ELR (cell line): ENCODE measurements at places on chromosomes 11 and 22.

DNA sequence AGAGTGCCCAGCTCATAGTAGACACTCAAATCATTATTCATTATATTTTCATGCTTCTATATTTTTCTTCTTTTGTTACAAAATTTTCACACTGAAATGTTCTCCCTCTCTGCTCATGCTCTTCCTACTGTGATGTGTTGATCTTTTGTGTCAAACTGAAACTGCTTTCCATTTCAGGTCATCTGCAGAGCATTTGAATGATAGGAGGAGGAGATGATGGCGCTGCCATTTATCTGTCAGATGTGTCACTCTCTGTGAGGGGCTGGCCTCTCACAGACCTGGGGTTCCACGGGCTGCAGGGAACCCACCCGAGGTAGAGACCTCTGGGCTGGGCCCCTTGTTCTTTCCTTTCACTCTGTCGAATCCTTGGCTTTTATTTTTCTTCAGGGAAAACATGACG is 41.1 kb downstream of the OR10A6 start:
- DNase-seq: no peak

DNA sequence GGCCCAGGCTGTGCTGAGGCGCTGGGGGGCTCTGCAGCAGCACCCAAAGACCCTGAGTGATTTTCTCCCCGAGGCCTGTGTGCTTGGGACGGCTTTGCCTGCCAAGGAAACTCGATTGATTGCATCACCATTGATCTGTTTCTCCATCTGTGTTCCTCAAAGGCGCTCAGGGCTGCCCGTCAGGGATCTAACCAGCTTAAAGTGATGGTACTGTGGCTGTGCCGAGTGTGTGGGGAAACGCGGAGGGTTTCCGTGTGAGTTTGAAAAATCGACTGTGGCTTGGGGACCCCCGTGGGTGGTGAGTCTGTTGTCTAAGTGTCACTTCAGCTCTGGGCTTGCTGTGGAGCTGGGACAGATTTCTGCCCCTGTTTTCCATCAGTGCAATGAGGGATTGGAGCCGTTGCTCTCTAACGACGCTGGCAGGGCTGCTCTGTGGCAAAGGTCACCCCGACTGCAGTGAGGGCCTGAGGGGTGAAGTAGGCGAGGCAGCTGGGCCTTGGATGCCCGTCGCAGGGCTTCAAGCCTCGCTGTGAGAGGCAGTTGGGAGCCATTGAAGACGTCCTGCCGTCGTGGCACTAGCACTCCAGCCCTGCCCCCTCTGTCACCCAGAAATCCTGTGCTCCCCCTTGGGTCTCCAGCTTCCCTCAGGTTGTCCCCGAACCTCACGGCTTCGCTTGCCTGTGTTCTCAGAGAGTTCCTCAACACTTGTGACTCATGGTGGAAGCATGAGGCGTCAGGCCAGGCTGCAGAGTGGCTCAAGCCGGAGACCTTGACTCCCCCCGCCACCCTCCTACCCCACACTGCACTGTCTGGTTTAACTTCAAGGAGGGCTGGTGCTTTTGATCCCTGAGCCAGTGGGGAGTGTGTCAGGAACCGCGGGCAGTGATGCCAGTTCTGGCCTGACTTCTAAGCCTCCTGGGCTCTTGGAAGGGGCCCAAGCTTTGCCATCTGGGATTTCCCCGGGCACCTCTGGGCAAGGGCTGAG is 21.8 kb downstream of the CACNA1I start:
- DNase-seq: peak; percentile 87

- no peak for DNase-seq
These were observed 55.6 kb downstream of the MPPED1 start for GRCh38 chr22:43467216-43467940.

DNA sequence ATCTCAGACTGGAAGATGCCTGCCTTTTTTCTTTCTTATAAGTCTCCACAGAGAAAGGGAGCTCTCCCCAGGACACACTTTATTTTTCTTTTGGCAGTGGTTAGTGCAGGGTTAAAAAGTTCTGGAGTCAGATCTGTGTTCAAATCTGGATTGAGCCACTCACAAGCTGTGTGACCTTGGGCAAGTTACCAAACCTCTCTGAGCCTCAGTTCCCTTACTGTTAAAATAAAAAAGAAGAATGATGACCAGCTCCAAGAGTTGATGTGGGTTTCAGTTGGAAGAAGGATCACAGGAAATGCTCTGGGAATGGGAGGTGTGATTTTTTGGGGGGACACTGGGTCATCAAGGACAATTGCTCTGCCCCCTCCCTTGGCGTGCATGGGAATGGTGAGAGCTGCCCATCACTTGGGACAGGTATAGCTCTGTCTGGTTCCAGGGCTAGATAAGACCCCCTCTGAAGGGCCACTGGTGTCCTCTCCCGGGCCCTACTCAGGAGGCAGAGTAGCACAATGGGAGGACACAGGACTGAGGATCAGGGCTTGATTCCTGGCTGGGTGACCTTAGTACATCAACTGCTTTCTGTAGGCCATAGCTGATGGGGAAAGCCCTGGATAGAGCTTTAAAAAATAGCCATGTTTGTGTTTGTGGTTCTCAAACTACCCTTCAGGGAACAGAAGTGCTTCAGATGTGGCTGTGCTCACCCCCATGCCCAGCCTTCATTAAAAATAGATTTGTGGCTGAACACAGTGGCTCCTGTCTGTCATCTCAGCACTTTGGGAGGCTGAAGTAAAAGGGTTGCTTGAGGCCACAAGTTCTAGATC is 228.3 kb downstream of the MIAT start:
- no peak for DNase-seq

DNA sequence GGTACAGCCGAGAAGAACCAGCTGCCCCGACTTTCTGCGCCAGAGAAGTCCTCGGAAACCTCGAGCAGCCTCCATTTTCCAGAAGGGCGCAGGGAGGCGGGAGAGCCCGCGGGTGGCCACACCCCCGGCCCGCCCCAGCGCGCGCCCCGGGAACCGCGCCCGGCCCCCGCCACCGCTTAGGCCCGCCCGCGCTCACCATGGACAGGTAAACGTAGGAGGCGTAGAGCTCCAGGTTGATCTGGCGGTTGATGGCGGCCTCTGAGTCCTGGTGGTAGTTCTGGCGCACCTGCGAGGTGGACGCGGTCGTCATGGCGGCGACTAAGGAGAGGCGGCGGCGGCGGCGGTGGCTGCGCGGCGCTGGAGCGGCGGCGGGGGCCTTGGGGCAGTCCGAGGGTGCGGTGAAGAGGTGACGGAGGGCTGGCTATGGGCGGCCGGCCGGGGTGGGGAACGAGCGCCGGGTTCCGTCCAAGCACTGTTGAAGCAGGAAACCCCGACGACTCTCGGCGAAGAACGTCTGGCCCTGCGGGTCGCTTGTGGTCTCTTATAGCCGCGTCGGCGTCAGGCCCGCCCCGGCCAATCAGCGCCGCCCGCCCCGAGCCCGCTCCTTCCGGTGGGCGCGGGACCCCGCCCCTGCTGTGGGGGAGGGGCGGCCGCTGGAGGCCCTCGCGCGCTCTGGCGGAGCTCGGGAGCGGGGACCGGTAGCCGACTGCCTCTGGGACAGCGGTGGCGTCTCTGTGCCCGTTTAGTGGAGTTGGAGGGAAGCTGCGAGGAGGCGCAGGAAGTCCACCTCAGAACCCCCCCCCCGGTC is at the start of gene FTH1:
FTH1 (minus strand) TSS at position 519 of the 808 bp plus-strand sequence; CDS start at position 310, 209 bp downstream.
- DNase-seq: peak; percentile 88

DNA sequence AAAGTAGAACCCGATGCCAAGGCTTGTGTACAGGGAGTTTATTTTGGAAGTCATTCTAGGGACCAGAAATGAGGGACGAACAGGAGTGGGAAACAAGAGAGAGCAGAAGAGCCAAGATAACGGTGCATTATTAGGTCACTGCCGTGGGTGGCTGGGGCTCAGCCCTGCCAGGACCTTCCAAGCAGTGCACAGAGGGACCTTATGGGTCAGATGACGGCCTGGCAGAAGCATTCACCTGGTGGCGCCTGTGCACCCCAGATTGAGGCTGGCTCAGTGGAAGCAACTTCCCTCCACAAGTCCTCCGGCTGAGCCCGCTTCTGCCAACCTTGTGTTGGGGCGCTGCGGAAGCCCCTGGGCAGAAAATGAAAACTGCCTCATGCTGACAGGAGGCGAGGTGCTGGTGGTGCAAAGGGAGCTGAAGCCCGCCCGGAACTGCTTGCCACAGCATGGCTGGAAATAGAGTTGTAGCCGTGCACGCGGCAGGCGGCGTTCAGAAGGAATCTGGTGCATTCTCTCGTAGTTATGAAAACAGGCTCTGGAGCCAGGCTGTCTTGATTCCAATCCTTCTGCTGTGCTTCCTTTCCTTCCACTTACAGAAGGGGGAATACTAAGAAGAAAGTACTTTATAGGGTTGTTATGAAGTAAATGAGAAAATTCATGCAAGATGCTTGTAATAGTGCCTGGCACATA is 22.2 kb upstream of the TP53I11 start:
- DNase-seq: no peak

- DNase-seq: no peak
These were observed 80.6 kb downstream of the BCR start for GRCh38 chr22:23260645-23261581.

- DNase-seq: no peak
These were observed 6.4 kb downstream of the CABP2 start for GRCh38 chr11:67516806-67517205.

DNA sequence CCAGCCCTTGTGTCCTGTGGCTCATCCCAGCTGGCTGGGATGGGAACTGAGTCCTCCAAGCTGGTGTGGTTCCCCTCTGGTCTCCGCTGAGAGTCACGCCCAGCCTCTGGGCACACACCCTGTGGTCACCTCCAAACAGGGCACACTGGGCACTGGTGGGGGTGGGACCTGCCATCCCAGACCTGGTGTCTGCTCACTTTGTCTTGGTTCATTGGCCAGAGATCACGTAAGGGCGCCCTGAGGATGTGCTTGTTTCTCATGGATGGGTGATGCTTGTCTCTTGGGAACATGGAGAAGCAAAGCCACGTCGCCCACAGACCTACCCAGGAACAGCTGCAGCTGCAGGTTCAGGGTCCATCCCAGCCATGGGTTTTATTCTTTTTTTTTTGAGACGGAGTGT is 43.1 kb downstream of the LRP5 start:
- no peak for DNase-seq

DNA sequence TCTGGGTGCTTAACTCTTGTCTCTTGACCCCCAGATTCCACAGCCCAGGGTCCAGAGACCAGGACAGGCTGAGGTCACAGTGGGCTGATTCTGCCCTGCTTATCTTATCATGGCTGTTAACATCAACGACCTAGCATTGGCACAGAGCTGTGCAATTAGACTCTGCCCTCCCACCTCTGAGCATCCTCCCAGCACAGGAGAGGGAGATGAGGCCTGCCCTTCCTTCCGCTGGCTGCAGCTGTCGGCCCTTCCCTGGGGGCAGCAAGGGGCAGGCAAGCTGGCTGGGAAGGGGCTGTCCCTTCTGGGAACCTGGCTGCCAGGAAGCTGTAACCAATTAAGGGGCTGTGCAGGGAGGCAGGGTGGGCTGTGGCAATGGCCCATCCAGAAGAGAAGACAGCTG is 22.5 kb downstream of the LRRC10B start:
- DNase-seq: no peak

DNA sequence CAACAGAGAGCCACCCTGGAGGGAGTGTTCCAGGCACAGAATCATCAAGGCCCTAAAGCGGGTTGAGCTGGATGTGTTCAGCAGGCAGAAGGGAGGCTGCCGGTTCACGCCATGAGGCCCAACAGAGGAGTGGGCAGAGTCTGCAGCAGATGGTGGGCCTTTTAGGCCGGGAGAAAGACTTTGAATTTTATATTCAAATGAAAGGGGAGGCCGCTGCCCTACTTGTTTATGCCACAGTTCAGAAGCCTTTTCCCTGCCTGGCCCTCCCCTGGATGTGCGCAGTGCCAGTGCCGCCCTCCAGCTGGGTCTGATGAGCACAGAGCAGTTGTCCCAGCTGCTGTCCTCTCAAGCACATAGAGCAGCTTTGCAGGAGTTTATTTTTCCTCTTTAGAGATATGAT is 46.9 kb upstream of the TTC12 start:
- DNase-seq: no peak

- DNase-seq: no peak
These were observed 71.8 kb downstream of the CTTN start for GRCh38 chr11:70470127-70470526.

DNA sequence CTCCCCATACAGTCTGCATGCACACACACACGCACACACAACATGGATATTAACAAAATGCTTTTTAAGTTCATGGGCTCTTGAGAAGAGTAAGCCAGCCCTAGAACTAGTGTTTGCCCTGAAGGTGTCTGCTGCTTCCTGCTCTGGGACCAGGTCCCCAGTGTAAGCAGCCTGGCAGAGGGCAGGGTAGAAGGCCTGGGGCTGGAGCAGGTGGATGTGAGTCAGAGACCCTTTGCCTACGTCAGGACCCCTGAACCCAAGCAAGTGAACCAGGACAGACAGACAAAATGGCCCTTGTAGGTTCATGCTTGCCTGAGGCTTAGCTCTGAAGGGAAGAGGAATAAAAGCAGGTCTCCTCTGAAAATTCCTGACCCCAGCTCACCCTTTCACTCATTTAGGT is 357.9 kb downstream of the TBC1D22A start:
- no peak for DNase-seq

GRCh38 chr11:24233041-24233440 is 263.8 kb upstream of the LUZP2 start:
- no peak for DNase-seq

DNA sequence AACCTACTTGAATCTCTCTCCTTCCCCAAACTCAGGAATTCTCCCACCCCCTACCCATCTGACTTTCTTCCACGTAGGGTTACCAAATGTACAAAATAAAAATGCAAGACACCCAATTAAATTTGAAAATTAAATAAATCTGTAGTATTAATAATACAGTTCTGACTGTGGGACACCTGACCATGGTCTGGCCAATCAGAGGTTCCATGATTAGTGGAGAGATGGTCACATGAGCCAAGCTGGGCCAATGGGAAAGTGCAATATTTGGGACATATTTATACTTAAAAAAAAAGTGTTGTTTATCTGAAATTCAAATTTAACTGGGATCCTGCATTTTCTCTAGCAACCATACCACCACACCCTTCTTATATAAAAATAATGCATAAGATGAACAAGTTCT is 29.8 kb upstream of the ASPHD2 start:
- peak; percentile 23 for DNase-seq

GRCh38 chr11:45896422-45896984 is 10.6 kb downstream of the FREY1 start:
- DNase-seq: no peak

DNA sequence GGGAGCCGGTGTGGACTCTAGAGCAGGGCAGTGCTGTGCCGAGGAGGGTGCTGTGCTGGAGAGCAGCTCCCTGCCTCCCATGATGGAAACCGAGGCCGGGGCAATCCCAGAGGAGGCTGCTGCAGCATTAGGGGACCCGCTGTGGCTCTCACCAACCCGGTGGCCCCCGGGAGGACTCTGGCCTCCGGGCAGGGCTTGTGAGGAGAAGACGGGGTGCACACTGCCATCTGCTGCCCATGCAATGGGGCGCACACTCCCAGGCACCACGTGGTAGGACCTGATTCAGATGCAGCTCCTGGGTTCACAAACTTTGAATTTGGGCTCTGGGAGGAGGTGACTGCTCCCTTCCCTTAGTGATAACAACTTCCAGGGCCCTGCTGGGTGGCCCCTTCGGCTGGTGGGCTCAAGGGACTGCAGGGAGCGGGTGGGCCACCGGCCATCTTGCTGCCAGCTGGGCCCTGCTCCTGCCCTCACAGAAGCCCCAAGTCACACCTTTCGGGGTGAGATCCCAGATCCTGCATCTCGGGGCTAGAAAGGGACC is 93.8 kb upstream of the FGF3 start:
- peak; percentile 37 for DNase-seq
